ENCODE measurements at places on chromosomes 11 and 22.

DNA sequence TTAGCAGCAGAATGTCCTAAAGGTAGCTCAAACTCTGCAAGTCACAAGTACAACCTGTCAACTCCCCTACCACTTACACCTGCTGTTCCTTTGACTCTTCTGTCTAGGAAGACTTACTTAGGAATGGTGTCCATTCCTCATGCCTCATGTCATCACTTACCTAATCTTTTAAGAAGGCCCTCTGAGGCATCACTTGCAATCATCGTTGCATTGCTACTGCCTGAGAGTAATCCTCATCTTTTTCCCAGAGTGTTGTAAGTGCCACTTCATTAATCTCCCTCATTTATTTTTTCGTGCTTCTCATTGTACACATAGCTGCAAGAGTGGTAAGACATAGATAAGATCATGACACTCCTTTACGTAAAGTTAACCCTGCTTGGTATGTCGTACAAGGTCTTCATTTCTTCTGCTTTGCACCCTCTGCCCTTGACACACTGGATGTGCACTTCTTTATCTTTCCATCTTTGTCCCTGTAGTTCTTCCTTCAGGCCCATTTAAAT lies 54.6 kb downstream of the SFI1 start:
- DNase-seq: no peak

DNA sequence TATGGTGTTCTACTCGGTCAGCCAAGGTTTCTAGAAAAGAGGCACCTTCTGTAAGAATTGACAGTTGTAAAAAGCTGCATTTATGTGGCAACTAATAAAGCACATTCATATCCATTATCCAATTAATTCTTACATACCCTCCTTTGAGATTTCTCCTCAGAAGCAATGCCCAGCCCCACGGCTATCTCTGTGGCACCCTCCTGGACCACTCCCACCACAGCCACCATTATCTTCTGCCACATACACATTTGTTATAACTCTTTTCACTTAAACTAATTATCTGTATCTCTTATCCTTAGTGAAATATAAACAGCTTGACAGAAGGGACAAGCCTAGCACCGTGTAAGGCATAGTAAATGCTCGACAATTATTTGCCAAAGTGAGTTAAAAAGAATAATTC lies 48.5 kb downstream of the PAK1 start:
- no peak for DNase-seq

DNA sequence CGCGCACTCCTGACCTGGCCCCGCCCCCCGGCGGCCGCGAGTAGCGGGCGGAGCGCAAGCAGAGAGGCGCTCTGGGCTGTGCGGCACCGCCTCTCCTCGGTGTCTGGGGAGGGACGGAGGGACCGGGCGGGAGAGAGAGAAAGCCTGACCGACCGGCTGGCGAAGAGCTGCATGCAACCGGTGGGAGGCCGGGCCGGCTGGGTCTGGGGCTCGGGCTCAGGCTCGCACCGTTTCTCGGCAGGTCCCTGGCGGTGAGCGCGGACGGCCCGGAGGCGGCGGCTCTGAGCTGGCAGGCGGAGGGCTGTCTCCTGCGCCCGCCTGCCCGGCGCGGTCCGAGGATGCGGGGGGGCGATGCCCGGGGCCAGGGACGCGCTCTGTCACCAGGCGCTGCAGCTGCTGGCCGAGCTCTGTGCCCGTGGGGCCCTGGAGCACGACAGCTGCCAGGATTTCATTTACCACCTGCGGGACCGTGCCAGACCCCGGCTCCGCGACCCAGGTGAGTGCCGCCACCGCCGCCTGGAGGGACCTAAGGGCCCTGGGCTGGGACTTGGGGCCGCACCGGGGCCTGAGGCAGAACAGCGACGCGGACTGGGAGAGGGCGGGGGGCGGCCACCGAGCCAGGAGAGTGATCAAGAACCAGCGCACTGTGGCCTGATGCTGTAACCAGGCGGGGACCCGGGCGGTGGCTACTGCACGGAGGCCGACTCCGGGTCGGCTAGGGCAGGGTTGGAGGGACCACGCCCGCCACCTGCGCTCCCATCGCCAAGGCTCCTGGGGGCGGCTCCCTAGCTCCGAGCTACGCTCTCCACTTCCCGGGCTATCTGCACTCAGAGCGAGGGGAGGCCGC lies at the start of gene SYT9:
Gene SYT9 (plus strand): TSS at position 69 of the 847 bp plus-strand sequence. CDS start 283 bp downstream, at position 352.
- DNase-seq: no peak

DNA sequence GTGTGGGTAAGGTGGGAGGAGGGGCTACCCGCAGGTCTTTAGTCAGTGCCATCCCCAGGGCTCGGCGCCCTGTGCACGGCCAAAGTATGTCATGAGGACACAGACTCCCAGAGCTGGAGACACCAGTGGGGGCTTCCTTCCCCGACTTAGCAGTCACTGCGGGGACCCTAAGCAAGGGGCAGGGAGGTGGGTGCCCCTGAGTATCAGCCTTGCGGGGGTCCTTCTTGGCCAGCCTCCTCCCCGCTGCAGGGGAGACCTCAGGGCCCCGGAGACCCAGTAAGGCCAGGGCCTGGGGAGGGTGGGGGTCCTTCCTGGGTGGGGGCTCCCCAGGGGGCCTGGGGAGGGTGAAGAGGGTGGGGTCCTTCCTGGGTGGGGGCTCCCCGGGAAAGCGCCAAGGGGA lies 673.8 kb downstream of the BRD1 start:
- DNase-seq: no peak

- peak; percentile 81 for DNase-seq
These were observed 861 bp upstream of the LTBP3 start for GRCh38 chr11:65558930-65559509.
